ENCODE measurements at places on chromosomes 1 and 21. TPM values are rescaled to one million over a fixed set of nuclear protein-coding genes. Genes with fewer than 3 reads are reported as not detected.

DNA sequence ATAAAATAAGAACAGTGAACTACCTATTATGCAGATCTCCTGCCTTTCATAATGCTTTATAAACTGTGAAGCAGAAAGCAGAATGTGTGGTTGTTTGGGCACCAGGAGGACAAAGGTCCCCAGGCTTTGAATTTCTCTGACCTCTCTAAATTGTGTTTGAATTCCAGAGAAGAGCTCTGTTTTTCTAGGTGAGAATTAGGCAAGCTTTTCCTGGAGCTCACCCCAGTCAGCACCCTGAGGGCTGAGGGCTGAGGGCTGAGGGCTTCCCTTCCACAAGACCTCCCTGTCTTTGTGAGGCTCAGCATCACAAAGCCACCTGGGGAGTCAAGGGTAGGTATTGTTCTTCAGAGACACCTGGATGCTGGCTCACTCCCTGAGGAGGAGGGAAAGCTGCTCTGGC lies 45.5 kb upstream of the LRIG2 start:
- no peak overlapping the region for H3K4me3 ChIP-seq
- H3K27ac ChIP-seq = no peak overlapping the region
- DNase-seq = no peak
- no peaks in the 10 kb centered on the region for H3K36me3 ChIP-seq

DNA sequence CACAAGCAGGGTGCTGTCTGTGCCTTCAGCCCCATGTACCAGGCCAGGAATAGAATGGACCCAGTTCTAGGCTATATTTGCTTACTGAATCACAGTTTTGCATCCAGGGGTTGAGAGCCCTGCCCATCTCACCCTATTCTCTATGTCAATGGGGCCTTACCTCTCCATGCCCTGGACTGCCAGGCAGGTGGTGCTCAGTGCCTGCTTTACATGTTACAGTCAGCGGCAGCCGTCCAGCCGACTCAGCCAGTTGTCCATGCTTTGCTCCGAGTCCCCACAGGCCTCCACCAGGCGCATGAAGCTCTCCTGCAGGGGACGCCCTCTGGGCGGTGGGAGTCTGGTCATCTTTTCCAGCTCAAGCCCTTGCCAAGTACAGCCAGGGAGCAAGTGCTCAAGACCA lies 12.2 kb upstream of the FAM167B start:
- no peaks in the 10 kb centered on the region for H3K4me1 ChIP-seq
- peaks cover 8% of the 10 kb centered on the region for H3K36me3 ChIP-seq
- H3K27me3 ChIP-seq = no peaks in the 10 kb centered on the region

DNA sequence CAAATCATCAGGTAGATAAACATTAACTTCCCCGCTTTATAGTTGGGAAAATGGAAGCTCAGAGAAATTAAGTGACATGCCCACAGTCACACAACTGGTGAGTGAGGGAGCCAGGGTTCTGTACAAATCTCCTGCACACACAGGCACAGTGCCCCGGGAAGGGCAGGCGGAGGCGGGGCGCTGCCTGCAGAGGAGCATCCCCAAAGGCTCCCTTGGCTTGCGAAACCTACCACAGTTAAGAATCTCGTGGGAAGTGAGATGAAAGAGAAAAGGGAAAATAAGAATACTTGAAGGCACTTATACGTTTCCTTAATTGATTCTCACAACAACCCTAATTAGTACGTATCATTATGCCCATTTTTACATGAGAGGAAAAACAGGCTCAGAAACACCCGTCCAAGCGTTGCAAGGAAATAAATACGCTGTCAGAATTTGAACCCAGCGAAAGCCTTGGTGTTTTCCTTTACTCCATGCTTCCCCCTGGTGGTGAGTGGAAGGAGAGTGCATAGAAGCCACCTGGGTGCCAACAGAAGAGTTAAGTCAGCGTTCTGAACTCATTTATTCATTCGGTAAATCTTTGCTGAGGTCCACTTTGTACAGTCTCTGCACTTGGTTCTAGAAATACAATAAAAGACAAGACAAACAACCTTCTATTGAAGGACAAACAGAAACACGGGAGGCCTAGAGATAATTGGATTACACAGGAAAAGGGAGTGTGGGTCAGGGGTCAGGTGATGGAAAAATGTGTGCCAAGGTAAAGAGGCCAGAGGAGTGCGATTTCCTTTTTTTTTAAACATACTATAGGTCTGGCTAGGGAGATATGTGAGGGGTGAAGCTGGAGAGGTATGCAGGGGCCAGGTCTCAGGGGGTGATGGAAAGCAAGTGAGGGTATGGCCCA lies 28.4 kb downstream of the ACP6 start:
- peaks cover 24% of the 10 kb centered on the region for H3K4me1 ChIP-seq
- H3K36me3 ChIP-seq = peaks cover 6% of the 10 kb centered on the region
- no peak overlapping the region for H3K27ac ChIP-seq
- DNase-seq = peak; percentile 70
- no peaks in the 10 kb centered on the region for H3K27me3 ChIP-seq

DNA sequence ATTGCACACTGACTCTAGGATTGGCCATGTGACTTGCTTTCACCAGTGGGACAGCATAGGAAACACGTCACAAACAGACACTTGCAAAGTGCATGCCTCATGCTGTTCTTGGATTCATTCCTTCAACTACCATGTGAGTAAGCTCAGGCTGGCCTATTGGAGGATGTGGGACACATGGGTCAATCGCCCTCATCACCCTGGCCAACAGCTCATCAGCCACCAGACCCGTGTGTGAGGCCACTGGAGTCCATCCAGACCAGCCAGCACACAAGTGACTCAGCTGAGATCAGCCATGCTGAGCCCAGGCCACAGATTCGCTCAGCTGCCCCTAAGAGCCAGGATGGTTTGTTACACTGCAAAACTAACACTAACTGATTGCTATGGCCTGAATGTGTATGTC lies 216.1 kb upstream of the GRIK3 start:
- no peak for DNase-seq
- H3K4me3 ChIP-seq = no peak overlapping the region
- H3K27me3 ChIP-seq = peaks cover 20% of the 10 kb centered on the region
- no peak overlapping the region for H3K27ac ChIP-seq
- no peaks in the 10 kb centered on the region for H3K36me3 ChIP-seq

GRCh38 chr1:17923666-17924065 lies 168.5 kb downstream of the ACTL8 start:
- H3K4me1 ChIP-seq = peaks cover 2% of the 10 kb centered on the region
- no peak overlapping the region for H3K27ac ChIP-seq
- peaks cover 22% of the 10 kb centered on the region for H3K27me3 ChIP-seq
- DNase-seq = no peak
- H3K4me3 ChIP-seq = no peak overlapping the region

DNA sequence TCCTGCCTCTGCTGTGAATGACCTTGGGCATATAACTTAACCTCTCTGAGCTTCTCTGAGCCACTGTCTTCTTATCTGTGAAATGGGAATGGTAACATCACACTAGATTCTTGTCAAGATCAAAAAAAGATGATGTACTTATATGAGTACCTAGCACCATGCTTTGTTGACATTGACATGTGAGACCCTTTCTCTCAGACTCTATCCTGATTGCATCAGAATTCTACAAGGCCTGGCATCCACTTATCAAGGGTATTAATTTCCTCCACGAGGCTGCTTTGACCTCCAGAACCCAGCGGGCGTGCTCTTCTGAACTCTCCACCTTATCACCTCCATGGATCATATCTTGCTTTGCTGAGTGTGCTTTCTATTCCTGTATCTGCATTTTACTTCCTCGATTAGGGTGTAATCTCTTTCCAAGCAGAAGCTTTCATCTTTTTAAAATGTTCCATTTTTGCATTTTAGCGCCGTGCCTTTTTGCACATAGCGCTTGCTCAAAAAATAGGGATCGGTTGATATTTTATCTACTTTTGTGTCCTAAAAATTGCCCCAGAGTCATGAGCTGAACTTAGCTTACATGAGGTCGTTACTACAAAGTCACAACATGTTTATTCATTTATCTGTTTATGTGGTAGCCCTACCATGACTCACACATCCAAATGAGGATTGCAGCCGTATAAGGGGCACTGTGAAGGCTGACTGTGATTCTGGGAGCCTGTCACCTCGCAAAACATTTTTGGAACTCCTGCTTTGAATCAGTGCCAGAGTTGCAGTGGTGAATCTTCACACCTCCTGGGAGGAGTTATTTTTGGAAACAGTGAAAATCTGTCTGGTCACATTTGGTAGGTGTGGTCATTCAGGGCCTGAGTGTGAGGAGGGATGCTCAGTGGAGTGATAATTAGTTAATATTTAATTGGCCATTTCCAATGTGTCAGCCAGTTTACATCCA lies 63.2 kb downstream of the IER5 start:
- H3K4me1 ChIP-seq = peaks cover 37% of the 10 kb centered on the region
- H3K4me3 ChIP-seq = no peak overlapping the region
- no peak overlapping the region for H3K27ac ChIP-seq
- no peaks in the 10 kb centered on the region for H3K27me3 ChIP-seq
- H3K36me3 ChIP-seq = no peaks in the 10 kb centered on the region
- DNase-seq = no peak

GRCh38 chr1:53860967-53861411 lies 22.9 kb upstream of the NDC1 start:
- DNase-seq = peak; percentile 67
- H3K27ac ChIP-seq = no peak overlapping the region
- no peaks in the 10 kb centered on the region for H3K27me3 ChIP-seq
- no peak overlapping the region for H3K4me3 ChIP-seq
- H3K4me1 ChIP-seq = peaks cover 18% of the 10 kb centered on the region

DNA sequence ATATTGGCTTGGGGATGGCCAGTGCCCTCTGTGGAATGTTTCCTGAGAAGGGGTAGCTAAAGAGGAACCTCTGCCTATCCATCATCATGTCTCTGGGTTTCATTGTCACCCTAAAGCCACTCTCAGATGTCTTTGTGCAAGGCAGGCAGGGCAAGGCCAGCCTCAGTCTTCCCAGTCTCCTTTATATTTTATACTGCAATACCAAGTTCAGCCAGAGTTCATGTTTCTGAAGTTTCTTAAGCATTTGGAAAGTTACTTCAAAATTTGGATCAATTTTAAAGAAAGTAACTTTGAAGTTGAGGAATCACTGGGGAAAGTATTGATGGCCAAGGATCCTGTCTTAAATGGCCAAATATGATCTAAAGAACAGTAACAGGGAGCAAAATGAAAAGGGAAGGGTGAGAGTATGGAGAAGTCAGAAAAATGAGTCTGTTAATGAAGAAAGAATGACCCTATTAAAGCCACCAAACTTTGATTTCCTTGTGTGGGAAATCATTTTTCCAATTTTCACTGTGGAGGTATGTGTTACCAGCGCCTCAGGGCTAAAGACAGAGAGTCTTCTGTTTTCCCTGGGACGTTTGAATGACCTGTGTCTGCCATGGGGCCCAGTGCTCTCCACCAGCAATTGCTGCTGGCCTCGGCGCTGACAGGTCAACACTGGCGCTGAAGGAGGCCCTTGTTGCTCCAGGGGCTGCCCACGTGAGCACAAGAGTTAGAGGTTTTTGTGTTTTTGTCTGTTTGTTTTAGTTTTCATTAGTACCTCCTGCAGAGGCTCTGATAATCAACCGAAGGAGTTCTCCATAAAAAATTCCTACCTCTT lies 93.9 kb downstream of the ATP5PO start:
- no peak overlapping the region for H3K27ac ChIP-seq
- no peak overlapping the region for H3K4me3 ChIP-seq
- no peaks in the 10 kb centered on the region for H3K36me3 ChIP-seq
- H3K27me3 ChIP-seq = no peaks in the 10 kb centered on the region

- H3K4me1 ChIP-seq = peaks cover 84% of the 10 kb centered on the region
- H3K27me3 ChIP-seq = no peaks in the 10 kb centered on the region
- no peak overlapping the region for H3K4me3 ChIP-seq
- no peak for DNase-seq
Observed at GRCh38 chr21:37459575-37459974, 93.0 kb downstream of the DYRK1A start.

GRCh38 chr1:12654004-12654567 lies 10.2 kb downstream of the AADACL4 start:
- H3K4me1 ChIP-seq = peaks cover 4% of the 10 kb centered on the region
- H3K36me3 ChIP-seq = no peaks in the 10 kb centered on the region
- H3K4me3 ChIP-seq = no peak overlapping the region
- no peak overlapping the region for H3K27ac ChIP-seq

DNA sequence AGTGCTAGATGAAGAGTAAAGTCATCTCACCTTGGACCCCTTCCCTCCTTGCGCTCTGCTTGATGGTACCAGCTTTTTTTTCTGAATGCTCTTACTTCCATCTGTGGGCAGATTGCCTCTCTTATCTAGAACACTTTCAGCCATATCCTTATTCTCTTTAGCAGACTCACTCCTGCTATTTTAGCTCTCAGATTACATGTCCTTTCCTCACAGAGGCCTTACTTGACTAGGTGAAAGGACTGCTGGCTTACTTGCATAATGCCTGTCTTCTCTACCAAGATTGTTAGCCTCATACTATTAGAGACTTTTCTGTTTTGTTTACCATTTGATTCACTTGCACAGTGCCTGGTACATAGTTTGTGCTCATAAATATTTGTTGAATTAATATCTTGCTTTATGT lies 9.3 kb downstream of the IFI44 start:
- peaks cover 41% of the 10 kb centered on the region for H3K36me3 ChIP-seq
- peaks cover 4% of the 10 kb centered on the region for H3K4me1 ChIP-seq
- no peak for DNase-seq
- no peaks in the 10 kb centered on the region for H3K27me3 ChIP-seq
- H3K4me3 ChIP-seq = no peak overlapping the region

- H3K36me3 ChIP-seq = no peaks in the 10 kb centered on the region
- H3K27ac ChIP-seq = no peak overlapping the region
- H3K27me3 ChIP-seq = peaks cover 7% of the 10 kb centered on the region
- H3K4me3 ChIP-seq = no peak overlapping the region
Observed at GRCh38 chr1:15180945-15181523, 27.5 kb downstream of the TMEM51 start.

DNA sequence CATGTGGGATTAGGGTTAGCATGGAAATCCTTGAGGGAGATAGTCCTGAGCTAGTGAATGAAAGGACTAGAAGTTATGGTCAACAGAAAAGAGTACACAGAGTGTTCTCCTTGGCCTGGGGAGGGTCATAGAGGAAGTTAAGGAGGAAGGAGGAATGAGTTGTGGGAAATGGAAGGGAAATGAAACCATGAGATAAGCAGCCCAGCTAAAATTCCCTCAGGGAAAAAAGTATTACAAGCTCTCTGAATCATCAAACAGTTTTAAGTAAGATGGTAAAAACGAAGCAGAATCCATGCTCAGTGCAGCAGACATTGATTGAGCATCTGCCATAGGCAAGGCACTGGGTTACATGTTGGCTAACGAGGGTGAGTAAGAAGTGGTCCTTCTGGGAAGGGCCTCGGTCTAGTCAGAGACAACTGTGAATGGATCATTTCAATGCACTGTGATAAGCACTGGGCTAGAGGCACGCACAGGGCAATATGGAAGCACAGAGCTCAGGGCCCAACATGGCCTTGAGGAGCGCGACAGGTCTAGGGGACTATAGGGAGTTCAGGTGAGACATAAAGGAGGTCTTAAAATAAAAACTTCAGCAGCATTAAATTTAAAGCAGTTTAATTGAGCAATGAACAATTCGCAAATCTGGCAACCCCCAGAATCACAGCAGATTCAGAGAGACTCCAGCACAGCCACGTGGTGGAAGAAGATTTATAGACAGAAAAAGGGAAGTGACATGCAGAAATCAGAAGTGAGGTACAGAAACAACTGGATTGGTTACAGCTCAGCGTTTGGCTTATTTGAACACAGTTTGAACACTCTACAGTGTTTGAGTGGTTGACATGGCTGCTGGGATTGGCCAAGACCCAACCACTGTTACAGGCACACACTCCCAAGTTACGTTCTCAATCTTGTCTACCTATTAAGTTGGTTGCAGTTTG lies 219.5 kb downstream of the HLX start:
- no peak overlapping the region for H3K4me3 ChIP-seq
- no peak for DNase-seq
- H3K27ac ChIP-seq = no peak overlapping the region
- peaks cover 2% of the 10 kb centered on the region for H3K4me1 ChIP-seq
- peaks cover 7% of the 10 kb centered on the region for H3K27me3 ChIP-seq
- no peaks in the 10 kb centered on the region for H3K36me3 ChIP-seq

Gene SERINC2
- not detected for total RNA-seq

Gene KCNA10
- total RNA-seq = not detected

Gene GPR37L1
- not detected for total RNA-seq

Gene HSF2BP
- 1.3 TPM for total RNA-seq

Gene SPRR2G
- total RNA-seq = not detected

Gene CTSS
- total RNA-seq = 37.0 TPM

Gene PKP1
- total RNA-seq = not detected

Gene CYP4B1
- not detected for total RNA-seq
